ENCODE measurements at places on chromosomes 5 and 9. TPM values are rescaled to one million over a fixed set of nuclear protein-coding genes. Genes with fewer than 3 reads are reported as not detected.
A peak's percentile ranks its signal among the peaks of the same experiment; 100 is the strongest.

DNA sequence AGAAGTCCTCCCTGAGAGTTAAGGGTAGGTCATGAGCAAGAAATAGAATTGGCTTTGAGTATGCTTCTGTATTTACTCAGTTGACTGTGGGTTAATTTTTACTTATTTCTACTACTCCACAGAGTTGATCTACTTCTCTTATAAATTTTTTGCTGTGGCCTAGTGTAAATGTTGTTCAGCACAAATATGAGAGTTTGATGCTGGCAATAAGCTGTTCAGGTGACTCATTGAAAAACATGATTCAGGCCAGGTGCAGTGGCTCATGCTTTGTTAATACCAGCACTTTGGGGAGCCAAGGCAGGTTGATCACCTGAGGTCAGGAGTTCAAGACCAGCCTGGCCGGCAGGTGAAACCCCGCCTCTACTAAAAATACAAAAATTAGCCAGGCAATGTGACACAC is 4.5 kb upstream of the CDK7 start:
- no peaks in the 10 kb centered on the region for H3K4me1 ChIP-seq
- no peak overlapping the region for H3K27ac ChIP-seq
- no peaks in the 10 kb centered on the region for H3K27me3 ChIP-seq

Gene SLC6A19
- 1.1 TPM for polyA plus RNA-seq

GRCh38 chr5:154898210-154898609 is 39.8 kb downstream of the CNOT8 start:
- no peaks in the 10 kb centered on the region for H3K27me3 ChIP-seq
- no peak overlapping the region for H3K4me3 ChIP-seq

Gene FOXD4L5
- polyA plus RNA-seq = not detected

- peaks cover 43% of the 10 kb centered on the region for H3K36me3 ChIP-seq
- H3K4me3 ChIP-seq = no peak overlapping the region
- H3K4me1 ChIP-seq = peaks cover 5% of the 10 kb centered on the region
- no peaks in the 10 kb centered on the region for H3K27me3 ChIP-seq
These were observed 3.5 kb downstream of the PRXL2C start for GRCh38 chr9:96651626-96652025.

Gene C8G
- polyA plus RNA-seq = 1.9 TPM

- H3K4me3 ChIP-seq = no peak overlapping the region
- no peak for DNase-seq
- H3K36me3 ChIP-seq = no peaks in the 10 kb centered on the region
- no peaks in the 10 kb centered on the region for H3K4me1 ChIP-seq
These were observed 24.4 kb downstream of the MEGF9 start for GRCh38 chr9:120689860-120690259.

DNA sequence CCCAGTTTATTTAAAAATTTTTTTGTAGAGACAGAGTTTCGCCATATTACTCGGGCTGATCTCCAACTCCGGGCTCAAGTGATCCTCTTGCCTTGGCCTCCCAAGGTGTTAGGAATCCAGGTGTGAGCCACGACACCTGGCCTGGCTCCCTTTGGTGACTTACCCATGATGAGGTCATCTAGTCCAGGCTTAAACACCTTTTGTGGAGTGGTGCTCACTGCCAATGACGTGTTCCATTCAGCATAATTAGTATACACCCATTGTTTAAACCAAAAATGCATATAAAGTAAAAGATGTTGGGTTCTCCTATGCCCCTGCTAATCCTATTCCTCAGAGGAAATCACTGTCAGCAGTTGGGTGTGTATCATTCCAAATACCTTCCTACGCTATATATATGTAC is 91.0 kb downstream of the HSPA4 start:
- no peaks in the 10 kb centered on the region for H3K4me1 ChIP-seq
- DNase-seq = no peak
- H3K4me3 ChIP-seq = no peak overlapping the region
- no peaks in the 10 kb centered on the region for H3K36me3 ChIP-seq

DNA sequence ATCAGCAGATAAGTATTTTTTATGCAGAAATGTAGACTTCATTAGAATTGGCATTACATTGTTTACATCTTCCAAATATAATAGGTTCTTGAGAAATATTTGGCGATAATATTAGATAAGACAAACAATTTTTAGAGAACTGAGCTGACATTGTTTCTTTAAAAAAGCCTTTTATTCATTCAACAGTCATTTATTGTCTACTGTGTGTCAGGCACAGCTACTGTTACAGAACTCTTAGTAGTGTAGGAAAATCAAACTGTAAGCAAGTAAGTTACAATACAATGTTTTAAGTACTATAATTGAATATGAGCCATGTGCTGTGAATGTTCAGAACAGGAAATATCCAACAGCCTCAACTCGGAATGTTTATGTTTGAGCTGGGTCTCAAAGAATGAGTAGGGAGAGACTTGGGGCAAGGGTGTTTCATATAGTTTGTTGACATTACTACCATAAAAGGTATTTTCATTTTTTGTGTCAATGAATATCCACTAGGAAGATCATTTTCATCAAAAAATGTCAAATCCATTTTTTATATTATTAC is 114.0 kb downstream of the CDC42SE2 start:
- peaks cover 11% of the 10 kb centered on the region for H3K4me1 ChIP-seq
- H3K27me3 ChIP-seq = no peaks in the 10 kb centered on the region
- H3K36me3 ChIP-seq = no peaks in the 10 kb centered on the region
- no peak overlapping the region for H3K4me3 ChIP-seq
- DNase-seq = no peak
- peak overlapping the region; percentile 83 for H3K27ac ChIP-seq

Gene KCNMB1
- polyA plus RNA-seq = not detected

- H3K27me3 ChIP-seq = no peaks in the 10 kb centered on the region
- DNase-seq = no peak
- H3K36me3 ChIP-seq = no peaks in the 10 kb centered on the region
- H3K27ac ChIP-seq = no peak overlapping the region
- no peaks in the 10 kb centered on the region for H3K4me1 ChIP-seq
These were observed 29.1 kb upstream of the ZFAND5 start for GRCh38 chr9:72394066-72394465.

- H3K4me3 ChIP-seq = no peak overlapping the region
- H3K36me3 ChIP-seq = no peaks in the 10 kb centered on the region
- no peak overlapping the region for H3K27ac ChIP-seq
- H3K4me1 ChIP-seq = no peaks in the 10 kb centered on the region
- H3K27me3 ChIP-seq = no peaks in the 10 kb centered on the region
These were observed 174.0 kb upstream of the DAB2 start for GRCh38 chr5:39598661-39599248.

Gene CCL21
- polyA plus RNA-seq = not detected

GRCh38 chr9:38405785-38406184 is 13.3 kb downstream of the ALDH1B1 start:
- no peaks in the 10 kb centered on the region for H3K36me3 ChIP-seq
- H3K27me3 ChIP-seq = peaks cover 63% of the 10 kb centered on the region
- no peaks in the 10 kb centered on the region for H3K4me1 ChIP-seq
- no peak overlapping the region for H3K4me3 ChIP-seq

GRCh38 chr5:160767062-160767461 is 84.9 kb downstream of the ATP10B start:
- no peak overlapping the region for H3K27ac ChIP-seq
- no peak overlapping the region for H3K4me3 ChIP-seq
- no peaks in the 10 kb centered on the region for H3K27me3 ChIP-seq
- H3K36me3 ChIP-seq = no peaks in the 10 kb centered on the region
- no peak for DNase-seq

Gene FAM114A2
- 17.3 TPM for polyA plus RNA-seq

Gene ZNF622
- polyA plus RNA-seq = 32.3 TPM

Gene ADAMTSL1
- polyA plus RNA-seq = not detected

- peaks cover 80% of the 10 kb centered on the region for H3K36me3 ChIP-seq
- no peaks in the 10 kb centered on the region for H3K4me1 ChIP-seq
- no peak for DNase-seq
- no peak overlapping the region for H3K4me3 ChIP-seq
- H3K27ac ChIP-seq = no peak overlapping the region
- no peaks in the 10 kb centered on the region for H3K27me3 ChIP-seq
These were observed 8.9 kb downstream of the PCBD2 start for GRCh38 chr5:134913795-134914194.

DNA sequence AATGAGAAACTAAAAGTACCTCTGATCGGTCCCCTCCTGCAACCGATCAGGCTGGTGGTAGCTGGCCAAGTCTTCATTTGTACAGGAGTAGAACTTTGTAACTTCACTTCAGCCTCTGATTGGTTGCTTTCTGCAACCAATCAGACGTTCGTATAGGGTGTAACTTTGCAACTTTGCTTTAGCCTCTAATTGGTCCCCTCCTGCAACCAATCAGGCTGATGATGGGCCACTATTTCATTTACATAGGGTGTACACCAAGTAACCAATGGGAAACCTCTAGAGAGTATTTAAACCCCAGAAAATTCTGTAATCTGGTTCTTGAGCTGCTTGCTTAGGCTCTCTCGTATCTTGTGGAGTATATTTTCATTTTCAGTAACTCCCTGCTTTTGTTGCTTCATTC is 445.5 kb downstream of the MED10 start:
- H3K4me1 ChIP-seq = no peaks in the 10 kb centered on the region
- no peak for DNase-seq
- H3K27me3 ChIP-seq = peaks cover 4% of the 10 kb centered on the region
- H3K36me3 ChIP-seq = no peaks in the 10 kb centered on the region
- H3K4me3 ChIP-seq = no peak overlapping the region

DNA sequence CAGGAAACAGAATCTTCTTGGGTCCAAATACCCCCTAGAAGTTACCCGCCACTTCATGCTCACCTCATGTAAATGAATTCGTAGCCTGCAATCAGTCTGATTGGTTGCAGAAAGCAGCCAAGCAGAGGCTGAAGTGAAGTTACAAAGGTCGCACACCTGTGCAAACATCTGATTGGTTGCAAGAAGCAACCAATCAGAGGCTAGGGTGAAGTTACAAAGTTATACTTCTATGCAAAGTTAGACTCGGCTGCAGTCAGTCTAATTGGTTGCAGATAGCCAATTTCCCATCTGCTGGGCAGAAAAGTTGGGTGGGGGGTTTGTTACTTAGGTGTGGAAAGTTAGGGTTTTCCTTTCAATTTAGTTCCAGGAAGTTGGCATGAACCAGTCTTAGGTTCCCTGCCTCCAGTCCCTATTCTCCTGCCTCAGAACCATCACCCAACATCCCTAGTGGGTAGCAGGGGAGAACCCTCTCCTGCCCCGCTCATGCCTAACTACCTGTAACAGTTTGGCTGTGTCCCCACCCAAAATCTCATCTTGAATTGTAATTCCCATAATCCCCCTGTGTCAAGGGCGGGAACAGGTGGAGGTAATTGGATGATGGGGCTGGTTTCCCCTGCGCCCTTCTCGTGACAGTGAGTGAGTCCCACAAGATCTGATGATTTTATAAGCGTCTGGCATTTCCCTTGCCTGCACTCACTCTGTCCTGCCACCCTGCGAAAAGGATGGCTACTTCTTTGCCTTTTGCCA is 1.2 kb upstream of the RUSC2 start:
- no peaks in the 10 kb centered on the region for H3K36me3 ChIP-seq
- DNase-seq = no peak
- H3K4me3 ChIP-seq = peak overlapping the region; percentile 67

DNA sequence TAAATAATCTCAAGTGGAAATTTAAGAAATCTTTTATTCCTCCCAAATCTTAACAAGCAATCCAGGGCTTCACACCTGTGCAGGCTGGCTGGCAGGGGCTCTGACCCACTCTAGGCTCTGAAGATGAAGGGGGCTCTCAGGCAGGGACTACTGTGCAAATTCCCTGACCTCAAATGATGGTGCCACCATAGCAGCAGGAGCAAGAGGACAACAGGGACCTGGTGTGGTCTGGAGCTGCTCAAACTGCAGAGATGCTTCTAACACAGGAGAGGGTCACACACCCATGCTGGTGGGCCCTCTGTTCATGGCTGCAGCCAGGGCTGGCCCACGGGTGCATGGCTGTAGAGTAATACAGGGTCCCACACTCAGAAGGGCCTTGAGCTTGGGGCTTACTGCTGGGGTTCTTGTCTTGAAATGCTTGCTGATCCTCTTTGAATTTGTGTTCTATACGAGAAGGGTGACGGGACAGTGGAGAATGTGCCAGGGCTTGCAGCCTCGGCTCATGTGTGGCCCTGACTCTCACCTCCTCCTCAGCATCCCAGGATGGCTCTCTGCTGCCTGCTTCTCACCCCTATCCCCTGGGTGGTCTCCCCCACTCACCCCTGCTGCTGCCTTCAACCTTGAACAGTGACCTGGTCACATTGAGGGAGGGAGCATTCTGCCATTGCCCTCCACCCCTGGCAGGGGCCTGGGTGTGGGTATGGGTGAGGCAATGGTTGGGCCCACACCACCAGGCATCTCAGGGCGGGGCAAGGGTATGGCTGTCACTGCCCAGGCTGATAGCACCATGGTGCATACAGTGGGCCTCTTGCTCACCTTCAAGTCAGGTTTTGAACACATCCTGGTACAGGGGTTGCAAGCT is 191.7 kb downstream of the FSTL4 start:
- H3K27ac ChIP-seq = no peak overlapping the region
- H3K4me3 ChIP-seq = no peak overlapping the region
- no peaks in the 10 kb centered on the region for H3K4me1 ChIP-seq
- H3K36me3 ChIP-seq = no peaks in the 10 kb centered on the region
- peaks cover 29% of the 10 kb centered on the region for H3K27me3 ChIP-seq

Gene CAST
- polyA plus RNA-seq = 55.3 TPM

Gene SLC28A3
- polyA plus RNA-seq = not detected

DNA sequence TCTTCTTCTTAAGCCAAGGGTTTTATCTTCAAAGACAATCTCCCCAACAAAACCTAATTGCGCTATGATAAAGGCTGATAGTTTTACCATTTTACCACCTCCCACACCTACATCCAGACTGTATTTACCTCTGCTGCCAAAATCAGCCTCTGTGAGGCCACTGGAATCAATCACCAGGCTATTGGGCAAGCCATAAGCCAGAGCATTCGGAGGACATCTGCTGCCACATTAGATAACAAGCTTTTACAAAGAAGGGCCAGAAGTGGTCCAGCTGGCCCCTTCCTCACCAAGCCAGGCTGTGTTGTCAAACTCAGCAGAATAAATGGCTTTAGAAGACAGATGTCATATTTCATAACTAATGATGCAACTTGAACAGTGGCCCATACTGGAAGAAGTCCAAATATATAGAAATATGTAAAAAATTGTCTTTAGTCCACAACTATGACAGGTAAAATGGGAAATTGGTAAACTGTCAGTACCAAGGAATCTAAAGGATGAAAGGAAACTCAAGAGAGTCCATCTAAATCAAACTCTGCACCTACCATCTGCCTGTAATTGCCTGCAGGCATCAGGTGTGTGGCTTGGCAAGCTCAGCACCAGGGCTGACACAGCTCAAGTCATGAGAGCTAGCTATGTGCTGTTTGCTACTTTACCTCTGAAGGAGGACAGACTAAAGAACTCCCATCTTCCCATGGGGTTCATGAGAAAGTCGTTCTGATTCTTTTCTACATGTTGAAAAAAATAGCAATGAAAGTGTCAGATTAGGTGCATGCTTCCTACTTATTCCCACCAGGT is 16.1 kb downstream of the SLC45A2 start:
- no peak overlapping the region for H3K27ac ChIP-seq
- no peak overlapping the region for H3K4me3 ChIP-seq
- H3K4me1 ChIP-seq = no peaks in the 10 kb centered on the region
- H3K27me3 ChIP-seq = no peaks in the 10 kb centered on the region
- DNase-seq = no peak

DNA sequence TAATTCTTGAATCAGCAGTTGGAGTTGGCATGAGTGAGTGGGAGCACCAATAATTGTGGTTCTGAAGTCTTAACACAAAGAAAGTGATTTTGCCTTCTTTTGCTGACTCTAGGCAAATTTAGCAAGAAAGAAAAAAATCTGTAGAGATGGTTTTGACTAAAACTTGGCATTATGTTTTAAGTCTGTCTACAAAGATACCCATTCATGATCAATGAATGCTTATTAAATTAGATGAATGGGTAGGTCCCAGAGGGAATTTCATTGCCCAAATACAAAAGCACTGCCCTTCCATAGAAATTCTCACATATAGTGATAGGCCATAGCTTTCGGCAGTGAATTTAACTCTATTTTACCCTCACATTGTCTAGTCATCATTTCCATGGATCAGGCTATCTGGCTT is 428.6 kb upstream of the ADAMTSL1 start:
- no peaks in the 10 kb centered on the region for H3K4me1 ChIP-seq
- no peak overlapping the region for H3K27ac ChIP-seq
- H3K36me3 ChIP-seq = no peaks in the 10 kb centered on the region
- H3K27me3 ChIP-seq = no peaks in the 10 kb centered on the region
- DNase-seq = no peak

Gene SLC27A6
- polyA plus RNA-seq = 1.1 TPM
